ENCODE measurements at places on chromosomes 5 and 9.

GRCh38 chr5:77282337-77283027, 72.0 kb downstream of the PDE8B start:
- no peak for DNase-seq

DNA sequence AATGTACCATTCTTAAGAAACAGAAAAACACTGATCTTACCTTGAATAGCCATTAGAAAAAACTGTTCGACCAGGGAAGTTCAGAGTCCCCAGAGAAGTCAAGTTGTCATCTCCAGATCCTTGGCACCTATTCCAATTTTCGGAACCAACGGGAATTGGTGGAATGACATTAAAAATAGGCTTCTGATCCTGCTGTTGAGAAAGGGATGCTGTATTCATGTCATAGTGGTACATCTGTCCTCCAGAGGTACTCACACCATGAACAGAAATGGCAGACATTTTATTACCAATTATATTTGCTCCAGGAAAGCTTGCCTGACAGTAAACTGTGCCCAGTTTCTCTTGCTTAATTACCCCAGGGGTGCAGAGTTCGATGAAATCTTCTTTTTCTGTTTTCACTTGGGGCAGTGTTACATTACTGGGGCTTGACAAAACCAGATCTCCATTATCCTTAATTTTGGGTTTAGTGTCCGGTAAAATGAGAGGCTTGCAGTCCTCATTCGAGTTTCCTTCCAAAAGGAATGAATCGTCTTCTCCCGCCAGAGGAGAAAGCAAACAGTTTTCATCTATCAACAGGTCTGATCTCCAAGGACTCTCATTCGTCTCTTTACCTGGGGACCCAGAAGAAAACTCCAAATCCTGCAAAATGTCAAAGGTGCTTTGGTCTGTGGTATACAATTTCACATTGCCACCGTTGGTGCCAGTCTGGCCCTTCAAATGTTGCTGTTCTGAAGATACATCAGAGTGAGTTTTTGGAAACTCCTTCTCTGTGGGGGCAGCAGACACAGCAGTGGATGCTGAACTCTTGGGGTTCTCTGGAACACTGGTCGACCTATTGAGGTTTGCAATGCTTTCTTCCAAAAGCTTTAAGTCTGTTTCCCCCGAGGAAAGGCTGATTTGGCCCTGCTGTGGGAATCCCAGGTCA, 3.6 kb downstream of the NR3C1 start:
- no peak for DNase-seq

GRCh38 chr9:130805510-130806326, 29.3 kb upstream of the ABL1 start:
- no peak for DNase-seq

DNA sequence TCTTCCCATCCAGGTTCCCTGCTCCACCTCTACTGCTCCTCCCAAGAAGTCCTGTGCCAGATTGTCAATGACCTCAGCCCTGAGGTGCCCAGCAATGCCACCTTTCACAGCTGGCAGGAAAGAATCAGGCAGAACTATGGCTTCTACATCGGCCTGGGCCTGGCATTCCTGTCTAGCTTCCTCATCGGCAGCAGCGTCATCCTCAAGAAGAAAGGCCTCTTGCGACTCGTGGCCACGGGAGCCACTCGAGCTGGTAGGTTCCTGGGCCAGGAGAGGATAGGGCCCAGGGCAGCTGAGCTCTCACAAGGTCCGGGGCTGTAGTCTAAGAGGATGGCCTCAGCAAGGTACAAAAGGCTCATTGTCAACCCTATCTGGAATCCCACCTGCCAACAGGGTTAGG, 3.1 kb downstream of the NIPAL4 start:
- no peak for DNase-seq

DNA sequence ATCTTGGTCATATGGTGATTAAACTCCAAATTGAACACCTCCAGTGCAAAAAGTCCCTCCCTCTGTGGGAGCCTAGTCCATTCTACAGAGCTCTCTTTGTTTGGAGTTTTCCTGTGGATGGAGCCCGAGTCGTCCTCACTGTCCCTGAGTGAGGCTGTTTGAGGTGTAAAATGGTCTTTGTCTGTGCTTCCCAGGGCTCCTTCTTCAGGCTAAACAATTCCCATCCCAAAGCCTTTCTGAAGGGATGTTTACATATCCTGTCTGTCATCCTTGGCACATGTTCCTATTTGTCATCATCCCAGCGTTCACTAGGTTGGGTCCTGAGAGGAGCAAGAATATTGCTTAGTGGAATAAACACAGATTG, 68.9 kb downstream of the COL27A1 start:
- DNase-seq: no peak

GRCh38 chr5:179374506-179375235, 29.4 kb upstream of the ADAMTS2 start:
- no peak for DNase-seq

GRCh38 chr5:136015966-136016650, 12.7 kb upstream of the TGFBI start:
- DNase-seq: no peak

DNA sequence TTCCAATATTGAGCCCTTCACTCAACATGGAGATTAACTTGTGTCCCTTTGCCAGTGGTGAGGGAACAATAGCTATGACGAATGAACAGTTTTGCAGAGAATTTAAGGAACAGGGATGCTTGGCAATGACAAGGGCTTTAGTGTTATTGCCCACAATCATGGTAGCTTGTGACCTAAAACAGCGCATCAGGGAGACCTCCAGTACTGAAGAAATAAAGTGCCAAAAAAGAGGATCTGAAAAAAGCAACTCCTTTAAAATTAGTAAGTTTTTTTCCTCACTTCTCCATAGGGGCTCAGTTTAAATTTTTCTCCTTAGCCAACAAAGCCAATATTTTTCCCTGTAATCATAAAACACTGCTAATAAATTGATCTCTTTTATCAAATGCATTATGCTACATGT, 41.8 kb upstream of the PAM start:
- DNase-seq: no peak

DNA sequence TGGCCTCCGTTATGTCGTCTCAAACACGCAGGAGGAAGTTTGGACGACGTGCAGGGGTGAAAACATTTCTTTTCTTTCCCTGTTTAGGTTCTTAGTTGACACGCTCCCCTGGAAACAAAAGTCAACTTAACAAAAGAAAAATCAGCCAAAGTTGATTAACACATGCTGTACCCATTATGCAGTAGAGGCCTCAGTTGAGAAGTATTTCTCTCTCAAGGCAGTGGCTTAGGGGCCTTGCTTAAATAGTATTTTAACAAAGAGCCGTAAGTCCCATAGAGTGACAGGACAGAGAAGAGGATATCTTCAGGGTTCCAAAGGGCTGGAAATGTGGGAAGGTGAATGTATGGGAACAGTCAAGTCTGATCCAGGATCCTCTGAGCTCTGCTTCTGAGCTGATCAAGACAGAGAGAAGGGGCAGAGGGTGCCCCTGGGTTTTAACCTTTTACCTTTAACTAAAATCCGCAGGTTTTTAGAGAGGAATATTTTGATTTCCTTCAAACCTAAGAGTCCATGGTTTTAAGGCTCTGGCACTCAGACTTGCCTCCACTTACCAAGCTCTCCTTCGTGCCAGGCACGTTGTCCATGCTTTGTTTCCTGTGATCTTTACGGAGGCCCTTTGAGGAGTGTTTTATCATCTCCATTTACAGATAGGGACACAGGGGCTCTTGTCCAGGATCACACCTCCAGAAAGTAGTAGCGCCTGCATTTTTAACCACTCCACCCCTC, 629 bp upstream of the CD74 start:
- DNase-seq: no peak

DNA sequence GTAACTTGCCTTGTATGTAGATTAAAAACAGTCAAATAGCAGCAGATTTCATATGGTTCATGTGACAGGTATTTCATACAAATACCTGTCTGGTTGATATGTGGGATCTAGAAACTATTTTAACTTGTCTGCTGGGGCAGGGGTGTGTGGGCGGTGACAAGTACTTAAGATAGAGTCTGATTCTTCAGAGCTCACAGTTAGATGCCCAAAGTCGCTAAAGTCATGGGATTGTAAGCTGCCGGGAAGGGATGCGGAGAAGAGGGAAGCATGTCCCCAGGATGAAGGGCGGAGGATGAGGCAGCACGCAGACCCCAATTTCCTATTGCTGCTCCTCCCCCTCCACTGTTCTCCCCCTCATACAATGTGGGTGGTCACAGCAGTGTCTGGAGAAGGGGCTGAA, 13.3 kb downstream of the ANXA6 start:
- no peak for DNase-seq

DNA sequence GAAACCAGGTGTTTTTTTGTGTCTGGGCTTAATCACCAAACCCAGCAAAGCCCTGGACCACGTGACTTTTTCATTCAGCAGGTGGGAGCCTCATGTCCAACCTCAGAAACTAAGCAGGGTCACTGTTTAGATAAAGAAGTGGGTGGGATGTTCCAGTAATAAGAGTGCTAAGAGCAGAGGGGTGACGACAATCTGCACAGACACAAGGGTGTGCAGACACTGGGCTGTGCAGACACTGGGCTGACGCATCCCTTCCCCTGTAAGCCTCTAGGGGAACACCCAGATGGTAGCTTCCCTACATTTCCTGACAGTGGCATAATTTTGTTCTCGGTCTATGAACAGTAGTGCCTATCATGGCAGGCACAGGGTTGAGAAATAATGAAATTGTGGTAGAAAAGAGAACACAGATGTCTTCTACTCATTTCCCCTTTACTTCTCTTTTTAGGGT, 85.1 kb downstream of the SAXO1 start:
- no peak for DNase-seq

- DNase-seq: no peak
These were observed 48.0 kb upstream of the SAP30L start for GRCh38 chr5:154397652-154398406.

GRCh38 chr5:72515211-72515610, 8.0 kb upstream of the ZNF366 start:
- DNase-seq: no peak

DNA sequence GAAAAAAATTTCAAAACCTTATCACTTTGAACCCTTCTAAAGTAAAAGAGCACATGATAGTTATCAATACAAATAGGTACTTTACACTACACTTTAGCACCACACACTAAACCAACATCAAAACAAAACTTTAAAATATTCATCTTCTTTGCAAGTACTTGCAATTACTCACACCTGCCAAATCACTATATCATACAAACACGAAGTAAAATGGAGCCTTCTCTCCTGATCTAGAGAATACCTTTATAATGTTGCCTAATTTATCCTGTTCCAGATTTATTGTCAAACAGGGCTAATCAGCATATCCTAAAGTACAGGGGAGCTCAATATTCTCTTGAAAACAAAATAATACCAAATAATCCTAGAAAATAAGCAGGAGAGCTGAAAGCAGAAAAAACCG, 3.0 kb downstream of the RNF145 start:
- no peak for DNase-seq

- no peak for DNase-seq
These were observed 4.2 kb upstream of the PRSS3 start for GRCh38 chr9:33791117-33791516.

GRCh38 chr5:10324518-10325370, 17.0 kb upstream of the CMBL start:
- DNase-seq: no peak

GRCh38 chr9:4088679-4089078, 211.2 kb downstream of the GLIS3 start:
- DNase-seq: no peak

All from neuronal stem cell (in vitro differentiated cells).